G401 (cell line): ENCODE measurements at places on chromosomes 2 and 18.

- DNase-seq = no peak
These were observed 27.2 kb downstream of the ALPK2 start for GRCh38 chr18:58601468-58602266.

DNA sequence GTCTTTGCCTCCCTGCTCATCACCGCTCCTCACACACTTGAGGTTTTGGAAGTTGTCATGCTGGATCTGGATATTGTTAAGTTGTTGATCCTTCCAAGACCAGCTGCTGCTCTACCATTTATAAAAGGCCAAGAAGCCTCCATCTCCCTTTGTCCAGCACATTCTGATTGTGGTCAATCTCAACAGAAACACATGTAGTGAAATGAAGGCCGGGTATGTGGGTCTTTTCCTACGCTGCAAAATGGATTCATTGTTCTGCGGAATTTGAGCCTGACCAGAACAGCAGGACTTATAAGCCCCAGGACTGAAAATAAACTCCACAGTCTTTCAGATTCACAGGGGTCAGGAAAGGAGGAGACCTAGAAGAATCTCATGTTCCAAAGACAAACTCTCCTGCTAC is 238.4 kb downstream of the CMPK2 start:
- no peak for DNase-seq

DNA sequence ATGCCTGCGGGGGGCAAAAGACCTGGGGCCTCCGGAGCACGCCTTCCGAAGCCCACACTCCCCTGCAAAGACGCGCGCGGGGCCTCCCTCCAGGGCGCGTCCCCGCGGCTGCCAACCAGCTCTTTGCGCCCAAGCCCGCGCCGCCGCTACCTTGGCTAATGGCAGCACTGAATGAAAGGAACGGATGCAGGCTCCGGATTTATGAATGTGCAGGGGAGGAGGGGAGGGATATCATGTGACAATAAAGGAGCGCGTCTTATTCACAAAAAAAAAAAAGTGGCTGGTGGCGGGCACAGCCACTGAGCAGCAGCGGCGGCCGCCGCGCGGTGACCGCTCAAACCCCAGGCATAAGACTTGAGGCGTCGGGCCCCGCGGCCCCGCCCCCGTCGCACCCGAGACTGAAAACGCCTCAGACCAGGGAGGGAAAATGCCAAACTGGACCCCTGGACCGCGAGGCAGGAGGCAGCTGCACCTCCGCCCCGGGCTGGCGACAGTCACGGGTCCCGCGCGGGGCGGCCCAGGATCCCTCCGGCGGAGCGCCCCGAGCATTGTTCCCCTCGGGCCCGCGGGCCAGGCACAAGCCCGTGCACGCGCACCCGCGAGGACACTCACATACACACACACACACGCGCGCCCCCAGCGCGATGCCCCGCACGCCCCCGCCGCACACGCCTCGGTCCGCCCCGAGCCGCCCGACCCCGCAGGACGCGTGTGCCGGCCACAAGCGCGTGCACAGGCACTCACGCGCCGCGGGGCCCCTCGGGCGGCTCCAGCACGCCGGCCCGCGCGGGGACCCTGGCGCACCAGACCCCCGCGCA is 1.6 kb downstream of the SPRED2 start:
- peak; percentile 92 for DNase-seq

GRCh38 chr18:25250474-25250851 is 101.5 kb downstream of the ZNF521 start:
- peak; percentile 56 for DNase-seq
